ENCODE measurements at places on chromosomes 1 and 21.

DNA sequence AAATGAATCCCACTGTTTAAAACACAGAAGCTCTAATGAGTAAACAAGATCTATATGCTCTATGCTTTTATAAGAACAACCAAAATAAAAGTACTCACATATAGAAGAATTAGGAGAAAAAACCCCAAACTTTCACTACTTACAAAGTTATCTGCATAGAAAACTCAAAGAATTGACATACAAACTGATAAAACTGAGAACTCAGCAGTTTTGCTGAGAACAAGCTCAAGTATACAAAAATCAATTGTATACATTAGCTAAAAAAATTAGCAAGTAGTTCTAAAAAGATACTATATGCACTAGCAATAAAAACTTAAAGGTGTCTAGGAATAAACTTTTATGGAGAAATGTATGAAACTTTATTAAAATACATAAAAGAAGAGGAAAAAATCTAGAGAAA is 186.2 kb upstream of the KAZN start:
- DNase-seq = no peak

DNA sequence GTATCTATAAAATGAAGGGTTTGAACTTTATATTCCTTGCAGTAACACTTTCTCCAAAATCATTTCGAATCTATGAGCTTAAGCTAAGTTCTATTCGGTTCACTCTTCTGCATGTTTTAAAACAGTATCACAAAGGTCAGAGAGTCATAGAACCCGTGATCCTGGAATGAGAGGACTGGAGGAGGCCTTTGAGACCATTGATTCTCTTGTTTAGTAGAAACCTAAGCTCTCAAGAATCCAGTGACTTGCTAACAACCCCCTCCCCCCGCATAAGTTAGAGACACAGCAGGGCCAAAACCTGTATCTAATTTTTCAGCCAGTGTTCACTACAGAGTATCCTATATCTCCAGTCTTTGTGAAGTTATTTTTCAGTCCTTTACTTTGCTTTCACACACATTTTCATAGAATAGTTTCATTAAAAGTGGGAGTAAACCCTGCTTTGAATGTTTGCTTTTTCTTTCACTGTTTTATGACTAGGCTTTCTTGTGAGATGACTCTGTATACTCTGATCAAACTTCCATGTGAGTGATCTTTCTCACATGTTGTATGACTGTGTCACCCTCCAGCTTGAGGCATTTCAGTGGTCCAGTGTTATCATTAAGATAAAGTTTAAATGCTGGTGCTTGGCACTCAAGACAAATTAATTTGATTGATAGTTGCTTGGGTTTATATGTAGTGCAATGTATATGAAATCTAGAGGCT is 275.4 kb upstream of the SGIP1 start:
- no peak for DNase-seq

- no peak for DNase-seq
These were observed 30.2 kb downstream of the DISC1 start for GRCh38 chr1:231656741-231657140.

DNA sequence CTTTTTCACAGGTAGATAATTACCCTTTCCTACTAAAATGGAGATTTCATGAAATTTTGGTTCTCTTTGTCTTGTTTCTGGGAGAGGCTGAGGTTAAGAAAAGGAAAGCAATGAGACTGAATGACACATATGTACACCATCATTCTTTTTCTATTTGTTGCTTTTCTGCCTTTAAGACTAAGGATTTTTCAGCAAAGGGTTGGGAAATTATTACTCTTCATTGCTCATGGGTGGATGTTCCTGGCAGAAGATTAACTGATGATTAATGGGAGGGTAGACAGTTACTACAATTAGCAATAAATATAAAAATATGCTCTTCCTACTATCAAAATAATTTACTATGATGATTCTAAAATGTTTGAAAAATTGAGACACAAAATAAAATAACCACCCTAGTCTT is 316.5 kb upstream of the USP24 start:
- DNase-seq = no peak

DNA sequence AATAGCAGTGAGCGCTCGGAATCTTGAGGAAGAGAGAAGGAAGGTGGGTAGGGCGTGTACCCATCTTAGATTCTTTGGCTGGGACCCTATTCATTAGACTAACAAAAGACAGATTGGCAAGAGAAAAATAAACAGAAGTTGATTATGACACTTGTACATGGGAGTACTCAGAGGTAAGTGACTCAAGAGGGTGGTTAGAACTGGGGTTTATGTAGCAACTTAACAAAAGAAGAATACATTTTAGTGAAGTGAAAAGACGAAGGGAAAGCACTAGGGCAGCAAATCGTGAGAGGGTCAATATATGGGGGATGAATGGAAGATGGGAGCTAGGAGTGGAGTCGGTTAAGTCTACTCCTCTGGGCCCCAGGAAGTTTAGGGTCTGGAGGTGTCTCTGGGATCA is 25.8 kb upstream of the RCC2 start:
- no peak for DNase-seq

DNA sequence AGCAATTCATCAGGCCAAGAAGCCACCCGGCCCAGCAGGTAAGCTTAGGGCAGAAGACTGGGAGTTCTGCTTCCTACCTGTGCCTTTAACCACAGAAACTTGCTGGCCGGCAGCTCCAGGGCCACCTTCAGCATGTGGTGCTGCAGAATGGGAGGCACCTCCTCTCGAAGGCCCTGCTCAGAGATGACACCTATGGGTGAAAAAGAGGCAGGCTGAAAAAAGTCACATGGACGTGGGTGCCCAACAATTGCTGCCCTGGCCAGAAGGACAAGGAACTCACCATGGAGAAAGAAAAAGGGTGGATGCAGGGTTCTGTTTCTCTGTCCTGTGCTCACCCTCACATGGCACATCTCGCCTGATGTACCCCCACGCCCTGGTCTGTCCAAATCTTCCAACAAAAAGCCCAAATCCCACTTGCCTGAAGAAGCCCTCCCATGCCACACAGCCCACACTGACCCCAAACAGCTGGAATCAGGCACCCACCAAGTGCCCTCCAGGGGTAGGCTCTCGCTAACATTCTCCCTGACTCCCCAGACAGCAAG is 33.0 kb downstream of the URB1 start:
- no peak for DNase-seq

GRCh38 chr1:21773585-21773984 is 9.4 kb downstream of the USP48 start:
- DNase-seq = no peak

GRCh38 chr1:118075116-118075515 is 109.9 kb downstream of the SPAG17 start:
- DNase-seq = no peak

DNA sequence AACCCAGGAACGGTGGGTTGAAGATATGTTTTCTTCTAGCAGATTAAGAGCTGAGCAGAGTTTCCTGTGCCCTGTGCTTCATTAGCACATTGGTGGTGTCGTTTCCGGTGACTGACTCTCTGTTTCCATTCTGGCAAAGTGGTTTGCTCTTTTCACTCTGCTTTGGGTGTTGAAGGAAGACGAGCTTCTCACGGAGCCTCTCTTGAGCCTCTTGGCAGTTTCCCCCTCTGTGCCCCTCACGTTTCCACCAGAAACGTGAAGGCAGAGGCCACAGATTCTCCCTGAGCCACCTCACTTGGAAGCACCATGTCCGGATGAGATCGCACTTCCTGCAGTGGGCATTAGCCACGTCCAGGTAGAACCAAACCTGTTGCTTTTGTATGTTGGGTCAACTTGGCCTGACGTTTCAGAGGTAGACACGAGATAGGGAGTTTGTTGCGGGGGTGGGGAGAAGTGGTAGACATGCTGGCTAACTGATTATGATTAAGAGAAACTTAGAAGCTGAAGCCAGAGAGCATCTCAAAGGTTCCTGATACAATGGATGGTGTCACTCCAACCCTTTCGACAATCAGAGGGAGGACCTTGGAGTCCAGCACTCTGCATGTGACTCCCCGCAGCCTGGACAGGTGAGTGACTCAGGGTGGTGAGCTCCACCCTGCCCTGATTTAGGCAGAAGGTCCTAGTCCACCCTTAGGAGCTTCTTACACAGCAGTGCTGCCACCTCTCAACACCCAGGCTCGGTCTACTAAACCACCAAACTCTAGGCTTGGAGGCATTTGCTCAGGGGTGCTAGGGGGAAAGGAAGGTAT is at the start of gene LAX1:
LAX1 (plus strand) TSS at position 155 of the 809 bp plus-strand sequence; CDS start at position 538, 383 bp downstream.
- DNase-seq = peak; percentile 67

DNA sequence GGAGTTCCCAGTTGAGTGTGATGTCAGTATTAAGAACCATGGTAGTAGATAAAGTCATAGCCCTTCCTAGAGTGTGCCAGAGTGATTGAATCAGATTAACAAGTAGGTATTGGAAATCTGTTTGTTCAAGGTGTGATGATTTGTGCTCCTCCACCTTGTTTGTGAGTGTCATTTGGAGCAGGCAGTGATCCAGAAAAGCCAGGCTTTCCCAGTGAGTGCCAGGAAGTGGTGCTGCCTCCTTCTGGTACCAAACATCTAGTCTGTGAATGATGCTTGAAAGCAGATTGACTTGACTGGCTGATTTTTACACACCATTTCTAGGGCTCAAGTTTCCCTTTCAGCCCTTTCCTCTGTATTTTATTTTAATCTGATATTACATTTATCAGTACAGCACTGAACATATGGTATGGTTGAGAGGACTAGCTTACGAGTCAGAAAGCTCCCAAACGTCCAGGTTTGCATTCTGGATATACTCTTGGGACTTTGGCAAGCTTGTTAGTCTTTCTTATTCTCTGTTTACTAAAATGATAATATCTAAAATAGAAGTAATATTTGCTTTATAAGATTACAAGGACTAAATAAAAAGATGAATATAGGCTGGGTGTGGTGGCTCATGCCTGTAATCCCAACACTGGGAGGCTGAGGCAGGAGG is 100.7 kb downstream of the PATJ start:
- DNase-seq = no peak

GRCh38 chr1:93591676-93592550 is 89.7 kb downstream of the BCAR3 start:
- DNase-seq = no peak

GRCh38 chr1:205950280-205950679 is 7.0 kb upstream of the SLC26A9 start:
- DNase-seq = no peak

- no peak for DNase-seq
These were observed 8.0 kb downstream of the C1orf35 start for GRCh38 chr1:228095161-228095560.

DNA sequence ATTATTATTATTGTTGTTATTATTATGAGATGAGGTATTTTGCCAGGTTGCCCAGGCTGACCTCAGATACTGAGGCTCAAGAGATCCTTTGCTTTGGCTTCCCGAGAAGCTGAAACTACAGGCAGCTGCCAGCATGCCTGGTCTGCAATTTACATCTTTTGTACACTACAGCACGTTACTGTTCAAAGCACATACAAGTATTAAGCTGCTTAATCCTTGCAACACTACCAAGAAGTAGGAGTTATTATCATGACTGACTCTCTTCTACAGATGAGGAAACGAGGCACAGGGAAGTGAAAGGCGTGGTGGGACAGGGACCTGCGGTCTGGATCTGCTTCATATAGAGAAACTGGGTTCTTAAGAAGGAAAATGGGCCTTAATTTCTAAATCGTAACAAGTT is 11.6 kb downstream of the ERG start:
- no peak for DNase-seq

DNA sequence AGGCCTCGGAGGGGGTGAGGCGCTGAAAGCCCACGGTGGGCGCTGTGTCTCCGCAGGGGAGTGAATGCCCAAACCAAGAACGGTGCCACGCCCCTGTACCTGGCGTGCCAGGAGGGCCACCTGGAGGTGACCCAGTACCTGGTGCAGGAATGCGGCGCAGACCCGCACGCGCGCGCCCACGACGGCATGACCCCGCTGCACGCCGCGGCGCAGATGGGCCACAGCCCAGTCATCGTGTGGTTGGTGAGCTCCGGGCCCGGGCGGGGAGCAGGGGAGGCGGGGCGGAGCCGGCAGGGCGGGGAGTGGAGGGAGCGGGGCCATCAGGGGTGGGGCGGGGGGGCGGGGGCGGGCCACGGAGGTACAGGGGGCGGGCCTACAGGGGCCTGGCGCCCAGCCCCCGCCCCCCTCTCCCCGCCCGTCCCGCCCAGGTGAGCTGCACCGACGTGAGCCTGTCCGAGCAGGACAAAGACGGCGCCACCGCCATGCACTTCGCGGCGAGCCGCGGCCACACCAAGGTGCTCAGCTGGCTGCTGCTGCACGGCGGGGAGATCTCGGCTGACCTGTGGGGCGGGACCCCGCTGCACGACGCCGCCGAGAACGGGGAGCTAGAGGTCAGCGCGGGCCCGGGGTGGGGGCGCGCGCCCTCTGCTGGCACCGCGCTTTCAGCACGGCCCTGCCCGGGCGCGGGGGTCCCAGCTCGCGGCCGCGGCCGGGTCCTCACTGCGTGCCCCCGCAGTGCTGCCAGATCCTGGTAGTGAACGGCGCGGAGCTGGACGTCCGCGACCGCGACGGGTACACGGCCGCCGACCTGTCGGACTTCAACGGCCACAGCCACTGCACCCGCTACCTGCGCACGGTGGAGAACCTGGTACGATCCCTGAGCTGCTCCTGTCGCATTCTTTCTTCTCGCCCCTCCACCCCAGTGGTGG is 15.9 kb downstream of the ESPN start:
- DNase-seq = peak; percentile 65

- DNase-seq = no peak
These were observed 28.3 kb downstream of the NCMAP start for GRCh38 chr1:24584171-24584647.

DNA sequence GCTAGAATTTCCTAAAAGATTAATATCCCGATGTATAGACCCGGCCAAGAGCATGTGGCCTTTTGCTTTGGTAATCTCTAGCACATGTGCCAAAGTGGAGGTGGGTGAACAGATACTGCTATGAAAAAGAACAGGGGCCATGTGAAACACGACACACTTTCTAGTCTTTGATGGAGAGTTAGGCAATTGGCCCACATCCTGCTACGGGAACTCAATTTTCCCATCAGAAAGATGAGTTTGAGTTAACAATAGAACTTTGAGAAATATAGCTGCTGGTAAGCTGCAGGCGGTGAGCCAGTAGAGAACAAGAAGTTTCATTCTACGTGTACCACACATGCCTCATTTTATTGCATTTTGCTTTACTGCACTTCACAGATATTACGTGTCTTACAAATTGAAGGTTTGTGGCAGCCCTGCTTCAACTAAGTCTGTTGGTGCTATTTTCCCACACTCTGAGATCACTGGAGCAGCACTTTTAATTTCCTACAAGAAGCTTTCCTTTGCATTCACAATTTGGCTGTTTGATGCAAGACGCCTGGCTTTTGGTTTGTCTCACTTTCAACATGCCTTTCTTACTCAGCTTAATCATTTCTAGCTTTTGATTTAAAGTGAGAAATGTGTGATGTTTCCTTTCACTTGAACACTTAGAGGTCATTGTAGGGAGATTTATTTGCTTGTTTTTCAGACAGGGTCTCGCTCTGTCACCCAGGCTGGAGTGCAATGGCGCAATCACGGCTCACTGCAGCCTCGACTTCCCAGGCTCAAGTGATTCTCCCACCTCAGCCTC is 46.3 kb downstream of the HTR6 start:
- no peak for DNase-seq
